ENCODE measurements at places on chromosomes 1 and 21.

DNA sequence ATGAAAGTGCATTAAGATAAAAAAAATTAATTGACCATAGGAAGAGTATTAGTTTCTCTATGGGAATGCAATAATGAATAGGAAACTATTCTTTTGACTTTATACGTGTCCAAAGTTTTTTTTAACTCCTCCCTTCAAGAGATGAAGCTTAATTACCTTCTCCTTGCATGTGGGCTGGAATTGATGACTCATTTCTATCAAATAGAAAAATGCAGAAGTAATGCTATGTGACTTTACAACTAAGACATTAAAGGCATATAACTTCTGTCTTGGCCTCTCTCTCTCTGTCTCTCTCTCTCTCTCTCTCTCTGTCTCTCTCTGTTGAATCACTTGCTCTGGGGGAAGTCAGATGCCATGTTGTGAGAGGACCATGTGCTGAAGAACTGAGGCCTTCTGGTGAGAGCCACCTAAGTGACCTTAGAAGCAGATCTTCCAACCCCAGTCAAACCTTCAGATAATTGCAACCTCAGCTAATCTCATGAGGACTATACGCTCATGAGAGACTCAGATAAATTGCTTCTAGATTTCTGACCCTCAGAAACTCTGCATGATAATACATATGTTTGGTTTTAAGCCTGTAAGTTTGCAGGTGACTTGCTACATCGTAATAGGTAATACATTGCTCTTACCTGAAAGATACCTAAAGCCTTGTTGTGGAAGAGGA lies 414.2 kb downstream of the KCNT2 start:
- DNase-seq = no peak

DNA sequence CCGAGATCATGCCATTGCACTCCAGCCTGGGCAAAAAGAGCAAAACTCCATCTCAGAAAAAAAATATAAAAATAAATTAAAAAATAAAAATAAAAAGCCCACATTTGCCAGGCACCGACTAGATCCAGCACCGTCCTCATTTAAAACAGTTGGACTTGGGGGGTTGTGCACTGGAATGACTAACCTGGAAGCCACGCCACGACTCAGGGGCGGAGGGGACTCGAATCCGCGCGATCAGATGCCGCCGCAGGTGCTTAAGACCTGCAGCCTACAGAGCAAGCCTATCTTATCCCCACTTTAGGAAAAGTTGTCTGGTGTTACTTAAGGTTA lies 38.5 kb downstream of the ZBTB8OS start:
- DNase-seq = no peak

DNA sequence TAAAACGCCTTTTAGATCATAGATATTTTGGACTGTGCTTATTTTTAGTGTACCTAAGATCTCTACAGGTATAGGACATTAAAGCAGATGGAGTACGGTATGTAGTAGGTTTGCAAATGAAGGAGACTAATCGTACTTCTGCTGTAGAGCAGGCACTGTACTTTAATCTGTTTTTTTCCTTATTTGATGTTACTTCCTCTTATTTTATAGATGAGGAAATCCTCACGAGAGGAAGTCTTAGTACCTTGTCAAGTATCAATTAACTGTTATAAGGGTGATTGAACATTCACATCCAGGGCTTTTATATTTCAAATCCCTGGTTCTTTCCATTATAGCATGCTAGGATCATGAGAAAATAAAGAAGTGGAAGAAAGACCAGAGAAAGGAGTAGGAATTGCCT lies 41.1 kb downstream of the CACHD1 start:
- no peak for DNase-seq

GRCh38 chr1:101137144-101138126 lies 99.4 kb upstream of the S1PR1 start:
- DNase-seq = no peak

GRCh38 chr1:44460107-44460882 lies 55.2 kb downstream of the RNF220 start:
- DNase-seq = no peak

DNA sequence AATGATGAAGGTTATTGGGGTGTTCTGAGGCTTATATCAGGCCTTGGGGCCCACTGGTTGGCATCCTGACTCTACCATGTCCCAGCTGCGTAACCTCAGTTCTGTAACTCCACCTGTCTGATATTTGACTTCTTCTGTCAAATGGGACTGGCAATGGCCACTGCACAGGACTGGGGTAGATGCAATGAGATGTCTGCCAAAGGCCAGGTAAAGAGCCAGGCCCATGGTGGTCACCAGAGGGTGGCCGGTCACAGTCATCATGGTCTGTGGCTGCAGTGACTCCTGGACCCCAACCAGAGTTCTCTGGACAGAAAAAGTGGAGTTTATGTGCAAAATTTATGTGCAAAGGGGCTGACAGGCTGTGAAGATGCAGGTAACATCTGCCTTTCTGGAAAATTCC lies 173.3 kb downstream of the PTPRU start:
- no peak for DNase-seq

GRCh38 chr21:35438643-35439404 lies 389.7 kb upstream of the RUNX1 start:
- DNase-seq = peak; percentile 61

DNA sequence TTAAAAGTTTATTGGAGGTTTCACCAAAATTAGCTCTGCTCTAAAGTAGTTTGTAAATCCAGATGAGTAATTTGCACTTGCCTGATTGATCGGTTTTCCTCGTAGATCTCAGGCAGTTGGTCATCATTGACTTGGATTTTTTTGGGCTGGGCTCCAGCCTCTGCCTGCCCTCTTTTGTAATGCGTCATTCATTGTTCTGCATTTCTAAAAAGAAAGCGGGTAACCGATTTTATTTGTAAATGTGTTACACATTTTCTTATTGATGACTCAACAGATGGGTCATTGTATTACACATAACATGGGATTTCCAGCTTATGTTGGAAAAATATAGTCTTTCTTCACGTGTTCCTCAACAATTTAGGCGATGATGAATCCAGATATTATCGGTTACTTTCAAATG lies 5.5 kb downstream of the ETS2 start:
- DNase-seq = no peak

DNA sequence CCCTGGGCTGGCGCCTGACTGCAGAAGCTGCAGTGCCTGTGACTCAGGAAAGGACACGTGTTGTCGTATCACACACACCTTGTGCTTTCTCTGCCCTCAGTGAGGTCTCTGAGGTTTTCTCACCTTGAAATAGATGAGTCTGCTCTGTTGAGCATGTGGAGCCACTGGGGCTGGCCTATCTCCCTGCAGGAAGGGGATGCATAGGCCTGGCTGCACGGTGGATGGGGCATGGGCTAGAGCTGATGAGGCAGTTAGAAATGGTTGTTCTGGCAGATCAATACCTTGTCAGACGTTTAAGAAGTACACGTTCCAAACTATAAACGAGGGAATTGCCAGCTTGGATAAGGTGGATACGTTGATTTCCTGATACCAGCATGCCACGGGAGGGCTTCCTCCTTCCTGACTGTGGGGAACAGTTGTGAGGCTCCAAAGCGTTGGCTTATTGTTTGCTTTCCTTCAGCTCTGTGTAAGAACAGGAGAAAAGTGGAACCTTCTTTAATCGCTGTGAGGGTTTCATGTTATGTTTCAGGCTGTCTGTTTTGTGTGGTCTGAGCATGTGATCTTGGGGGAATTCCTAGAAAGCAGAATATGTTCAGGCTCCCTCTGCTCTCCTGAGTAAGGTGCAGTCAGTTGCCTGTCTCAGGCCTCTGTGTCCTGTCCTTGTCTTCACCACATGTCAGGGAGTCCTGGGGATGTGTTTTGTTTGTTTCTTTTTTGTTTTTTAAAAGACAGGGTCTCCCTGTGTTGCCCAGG lies 44.8 kb downstream of the PCNT start:
- DNase-seq = peak; percentile 12

- peak; percentile 25 for DNase-seq
Measured at GRCh38 chr1:89199525-89200031, 836 bp upstream of the GBP4 start.

- DNase-seq = no peak
Measured at GRCh38 chr1:29806646-29807319, 570.5 kb downstream of the PTPRU start.

DNA sequence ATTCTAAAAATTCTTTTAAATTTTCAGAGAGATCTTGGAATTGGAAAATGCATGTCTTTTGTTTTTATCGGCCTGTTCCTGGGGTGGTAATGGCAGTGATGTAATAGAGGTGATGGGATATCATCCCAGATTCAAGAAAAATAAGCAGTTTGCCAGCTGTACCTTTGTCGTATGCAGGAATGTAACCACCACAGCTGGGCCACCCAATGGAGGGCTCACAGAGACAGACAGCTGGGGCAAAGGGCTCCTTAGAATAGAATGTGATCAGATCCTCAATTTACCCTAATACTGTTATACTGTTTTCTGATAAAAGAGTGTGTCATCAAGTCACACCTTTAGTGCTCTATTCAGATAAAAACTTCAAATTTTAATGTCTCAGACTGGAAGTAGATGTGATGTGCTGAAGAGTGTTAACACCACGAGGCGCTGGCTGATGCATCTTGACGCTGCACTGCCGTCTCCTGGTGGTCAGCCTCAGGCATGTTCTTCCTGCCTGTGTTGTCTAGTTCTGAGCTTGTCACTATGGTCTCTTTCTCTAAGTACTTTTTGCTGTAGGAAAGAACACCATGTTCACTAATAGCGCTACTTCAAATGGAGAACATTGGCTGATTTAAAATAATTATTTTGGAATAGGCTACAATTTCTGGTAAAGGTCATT lies 78.8 kb downstream of the C1orf21 start:
- no peak for DNase-seq

- peak; percentile 48 for DNase-seq
Measured at GRCh38 chr1:26597629-26598039, 68.1 kb downstream of the RPS6KA1 start.

GRCh38 chr1:93328809-93329760 lies 16.6 kb upstream of the DR1 start:
- DNase-seq = no peak

DNA sequence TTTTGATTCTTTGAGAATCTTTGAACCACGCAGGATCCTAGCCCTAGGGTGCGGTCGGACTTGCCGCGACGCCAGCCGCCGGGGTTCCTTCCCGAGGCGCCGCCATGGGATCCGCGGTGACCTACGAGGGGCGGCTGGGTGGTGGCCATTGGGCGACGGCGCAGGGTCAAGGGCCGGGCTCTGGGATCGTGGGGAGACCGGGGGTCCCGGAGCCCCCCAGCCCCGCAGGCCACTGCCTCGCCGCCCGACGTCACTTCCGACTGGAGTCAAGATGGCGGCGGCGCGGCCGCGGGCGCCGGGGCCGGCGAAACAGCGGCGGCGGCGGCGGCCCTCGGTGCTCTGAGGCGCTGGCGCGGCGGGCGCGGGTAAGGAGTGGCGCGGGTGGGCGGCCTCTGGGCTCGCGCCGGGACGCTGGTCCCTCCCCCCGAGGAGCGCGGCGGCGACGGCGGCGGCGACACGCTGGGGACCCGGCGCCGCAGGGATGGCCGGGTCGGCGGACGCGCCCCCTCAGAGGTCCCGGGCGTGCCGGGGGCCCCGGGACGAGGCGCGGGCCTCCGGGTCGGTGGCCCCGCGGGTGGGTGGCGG lies at the start of gene PRDM2:
TSS of gene PRDM2 (plus strand) at position 253 of the 585 bp plus-strand sequence. CDS start 15,418 bp downstream, outside the sequence.
- DNase-seq = peak; percentile 81

- DNase-seq = no peak
Measured at GRCh38 chr1:43962324-43962723, 7.5 kb upstream of the DPH2 start.

GRCh38 chr1:96338622-96339021 lies 383.0 kb upstream of the PTBP2 start:
- DNase-seq = no peak

GRCh38 chr1:225769687-225770086 lies 7.9 kb upstream of the SRP9 start:
- no peak for DNase-seq

DNA sequence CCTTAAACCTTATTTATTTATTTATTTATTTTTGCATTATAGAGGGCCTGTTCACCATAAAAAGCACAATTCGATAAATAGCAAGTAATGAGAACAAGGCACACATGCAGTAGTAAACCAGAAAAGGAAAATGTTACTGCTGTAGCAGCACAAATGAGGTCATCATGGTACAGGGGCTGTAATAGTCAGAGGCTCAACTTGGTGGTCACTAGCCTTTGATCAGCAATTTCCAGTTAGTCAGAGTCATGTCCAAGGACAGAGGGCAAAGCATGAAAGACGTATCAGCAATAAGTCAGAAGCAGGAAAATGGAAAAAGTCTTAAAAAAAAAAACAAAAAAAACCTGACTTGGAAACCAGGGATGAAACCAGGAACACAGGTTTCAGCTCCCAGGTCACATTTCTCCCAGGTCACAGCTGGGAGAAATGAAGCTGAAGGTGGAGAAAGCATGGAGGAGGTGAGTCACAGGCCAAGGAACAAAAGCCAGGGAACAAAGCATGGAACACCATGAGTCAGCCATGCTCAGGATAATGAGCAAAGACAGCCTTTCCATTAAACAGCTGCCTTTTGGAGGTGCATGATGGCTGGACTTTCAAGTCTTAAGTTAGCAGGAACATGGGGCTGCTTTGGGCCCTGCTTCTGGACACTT lies 556.3 kb downstream of the LTN1 start:
- DNase-seq = no peak

DNA sequence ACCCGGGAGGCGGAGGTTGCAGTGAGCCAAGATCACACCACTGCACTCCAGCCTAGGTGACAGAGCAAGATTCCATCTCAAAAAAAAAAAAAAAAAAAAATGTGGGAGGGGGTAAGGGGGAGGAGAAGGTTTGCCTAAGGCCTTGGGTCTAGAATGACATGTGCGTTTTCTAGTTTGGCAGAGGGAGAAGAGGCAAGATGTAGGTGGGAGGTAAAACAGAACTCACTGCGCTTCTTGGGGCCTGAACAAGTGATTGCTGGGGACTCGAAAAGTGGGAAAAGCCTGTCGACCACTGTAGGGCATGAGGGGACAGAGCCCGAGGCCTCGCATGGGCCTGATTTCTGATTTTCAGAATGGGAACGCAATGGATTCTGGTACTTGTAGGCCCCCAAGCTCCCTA lies 19.9 kb downstream of the RUNX3 start:
- DNase-seq = no peak

GRCh38 chr1:119554183-119554582 lies 47.2 kb downstream of the HSD3B1 start:
- no peak for DNase-seq

DNA sequence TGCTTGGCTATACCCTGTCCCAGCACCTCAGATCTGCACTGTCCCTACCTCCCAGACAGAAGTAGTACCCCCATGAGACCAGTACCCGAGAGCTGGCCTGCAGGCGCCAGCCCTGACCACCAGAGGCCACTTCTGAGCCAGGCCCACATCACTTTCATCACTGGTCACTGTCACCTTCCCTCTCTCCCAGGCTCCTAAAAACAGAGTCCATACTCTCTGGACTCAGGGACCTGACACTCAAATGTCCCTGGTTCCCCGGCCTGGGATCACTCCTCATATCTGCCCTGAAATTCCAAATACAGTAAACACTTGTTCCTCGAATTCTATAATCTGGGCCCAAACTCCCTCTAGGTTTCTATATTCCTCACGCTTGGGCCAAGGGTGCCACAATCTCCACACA lies 18.7 kb downstream of the TMEM53 start:
- DNase-seq = no peak

DNA sequence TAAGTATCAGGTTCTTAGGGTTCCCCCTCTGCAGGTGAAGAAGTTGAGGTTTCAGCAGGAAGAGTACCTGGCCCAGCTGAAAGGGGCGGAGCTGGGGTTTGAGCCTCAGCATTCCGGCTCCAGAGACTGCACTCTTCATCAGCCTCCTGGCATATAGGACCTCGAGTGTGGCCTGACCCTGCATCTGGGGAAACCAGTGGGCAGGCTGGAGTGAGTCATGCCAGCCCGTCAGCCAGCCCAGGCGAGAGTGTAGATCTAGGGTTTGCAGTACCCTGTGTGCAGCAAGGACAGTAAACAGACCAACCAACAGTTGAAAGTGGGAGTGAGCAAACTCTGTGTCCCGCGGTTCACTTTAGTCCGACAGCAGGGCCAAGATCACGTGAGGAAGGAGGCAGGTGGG lies 14.1 kb downstream of the MFSD2A start:
- no peak for DNase-seq

Measured in naive B cell (primary cell).